ENCODE measurements at places on chromosomes 3 and 15.
A peak's percentile ranks its signal among the peaks of the same experiment; 100 is the strongest.

GRCh38 chr3:139325551-139325950 lies 18.3 kb upstream of the MRPS22 start:
- DNase-seq, result no peak

DNA sequence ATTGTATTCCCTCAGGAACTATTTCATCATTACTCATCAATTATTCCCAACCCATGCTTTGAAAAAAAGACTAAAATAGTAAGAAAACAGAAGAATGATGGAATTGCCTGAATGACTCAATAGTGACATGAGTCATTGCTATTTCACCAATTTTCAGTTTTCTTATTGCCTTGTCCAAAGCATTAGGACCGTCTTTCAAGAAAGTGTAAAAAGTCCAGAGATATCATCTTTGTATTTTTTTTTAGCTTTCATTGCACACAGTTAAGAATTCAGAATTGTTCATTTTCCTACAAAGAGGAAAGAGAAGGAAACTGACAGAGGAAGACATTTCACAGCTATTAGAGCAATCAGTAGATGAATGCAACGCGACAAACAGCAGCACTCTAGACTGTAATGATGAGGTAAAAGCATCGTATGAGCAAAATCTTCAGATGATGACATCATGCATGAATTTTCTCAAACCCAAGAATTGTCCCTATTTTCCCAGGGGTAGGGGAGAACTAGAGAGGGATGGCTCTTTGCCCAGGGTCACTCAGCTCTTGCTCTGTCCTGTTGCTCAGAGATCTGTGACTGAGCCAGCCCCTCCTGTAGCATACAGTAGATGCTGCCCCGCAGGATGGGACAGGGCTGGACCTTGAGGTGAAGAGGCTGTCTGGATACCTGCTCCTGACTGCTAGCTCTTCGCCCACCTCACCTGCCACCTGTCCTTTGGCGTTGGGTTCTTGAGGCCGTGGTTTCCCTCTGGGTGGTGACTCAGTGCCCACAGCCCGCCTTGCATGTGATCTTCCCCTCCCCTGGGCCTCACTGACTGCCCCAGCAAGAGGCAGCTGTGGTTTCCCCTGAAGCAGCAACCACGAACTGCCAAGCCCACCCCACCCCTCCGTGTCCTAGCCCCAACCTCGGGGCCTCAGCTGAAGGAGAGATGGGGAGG lies 84.8 kb downstream of the PPCDC start:
- peak; percentile 95 for DNase-seq

DNA sequence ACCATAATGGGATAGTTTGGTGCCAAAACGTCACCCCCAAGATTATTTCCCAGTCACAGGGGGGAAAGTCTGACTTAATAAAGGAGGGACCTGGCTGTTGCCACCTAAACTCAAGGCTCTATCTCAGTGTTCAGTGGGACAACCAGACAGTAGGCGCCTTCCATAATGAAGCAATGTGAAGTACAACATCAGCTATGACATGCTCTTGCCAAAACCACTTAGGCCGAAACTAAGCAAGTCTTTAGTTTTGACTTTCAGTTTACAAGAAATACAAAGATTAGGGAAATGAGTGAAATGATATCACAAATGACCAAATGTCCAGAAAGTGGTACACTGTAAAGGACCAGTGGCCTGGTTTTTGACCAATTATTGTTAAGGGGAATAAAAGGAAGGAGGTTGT lies 32.9 kb downstream of the SOX14 start:
- no peak for DNase-seq

DNA sequence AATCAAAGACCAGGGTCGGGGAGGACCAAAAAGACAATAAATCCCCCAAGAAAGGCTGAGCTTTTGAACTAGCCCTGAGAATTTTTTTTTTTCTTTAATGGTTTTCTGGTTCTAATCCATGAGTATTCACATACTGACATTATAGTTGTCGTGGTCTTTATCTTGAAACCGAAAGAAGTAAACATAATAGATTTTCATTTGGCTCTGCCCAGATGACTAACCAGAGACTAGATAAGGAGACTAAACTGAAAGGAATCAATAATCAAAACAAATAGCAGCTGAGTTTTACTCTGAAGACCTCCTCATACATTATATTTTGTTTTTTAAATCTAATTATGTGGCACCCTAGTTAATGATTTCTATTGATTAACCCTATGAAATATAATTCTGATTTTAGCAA lies 381.4 kb downstream of the CNTN3 start:
- DNase-seq, result no peak

DNA sequence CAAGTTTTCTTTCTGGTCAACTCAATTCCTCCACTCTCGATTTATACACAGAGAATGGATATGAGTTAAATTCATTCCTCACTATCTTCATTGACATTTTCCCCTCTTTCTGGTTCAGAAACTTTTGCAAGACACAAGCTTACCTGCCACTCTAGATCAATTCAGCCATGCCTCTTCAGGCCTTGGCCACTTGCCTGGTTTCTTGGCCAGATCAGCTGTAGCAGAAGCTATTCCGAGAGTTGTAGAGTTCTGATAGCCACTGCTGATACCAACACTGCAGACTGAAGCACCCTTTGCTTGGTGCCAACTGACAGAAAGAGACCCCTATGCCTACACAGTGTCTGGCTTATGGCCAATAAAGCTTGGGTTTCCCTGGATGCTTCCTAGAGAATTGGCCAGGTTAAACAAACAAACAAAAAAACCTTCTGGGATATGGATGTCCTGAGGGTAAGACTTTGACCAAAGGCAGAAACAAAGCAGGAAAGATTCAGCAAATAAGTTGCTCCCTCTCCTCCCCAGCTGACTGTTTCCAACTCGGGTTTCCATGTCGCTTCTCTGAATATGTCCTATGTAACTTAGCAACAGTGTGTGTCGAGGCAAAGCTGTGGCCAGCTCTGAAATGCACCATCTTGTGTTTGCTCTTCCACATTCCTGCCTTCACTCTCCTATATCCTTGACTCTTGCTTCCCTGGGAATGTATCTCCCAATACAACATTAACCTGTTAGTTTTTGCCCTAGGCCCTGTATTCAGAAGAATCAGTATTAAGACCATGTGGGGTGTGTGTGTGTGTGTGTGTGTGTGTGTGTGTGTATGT lies 521.6 kb downstream of the EPHA3 start:
- DNase-seq, result no peak

- no peak for DNase-seq
Observed at GRCh38 chr15:27061739-27062138, 90.8 kb downstream of the GABRG3 start.

GRCh38 chr3:115831864-115832263 lies 208.6 kb downstream of the GAP43 start:
- peak; percentile 55 for DNase-seq

DNA sequence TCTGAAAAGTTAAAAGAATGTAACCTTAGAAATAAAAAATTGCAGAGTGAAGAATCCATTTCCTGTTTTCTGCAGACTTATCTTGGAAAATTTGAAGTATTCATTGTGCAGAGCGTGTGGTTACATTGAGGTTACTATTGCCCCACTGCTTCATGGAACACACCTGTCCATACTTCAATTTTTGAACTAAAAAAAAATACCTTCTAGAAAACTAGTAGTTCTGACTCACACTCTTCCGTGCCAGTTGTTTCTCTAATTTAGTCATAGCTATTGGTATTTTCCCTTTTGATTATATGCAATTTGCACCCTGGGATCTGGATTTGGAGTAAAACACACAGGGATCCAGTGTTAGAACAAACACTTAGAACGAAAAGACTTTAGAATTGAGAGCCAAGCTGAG lies 111.8 kb upstream of the LYSMD4 start:
- peak; percentile 1 for DNase-seq

GRCh38 chr3:102016417-102016816 lies 167.1 kb downstream of the NFKBIZ start:
- DNase-seq, result no peak

GRCh38 chr3:159632128-159632527 lies 356.5 kb upstream of the IL12A start:
- DNase-seq, result no peak

DNA sequence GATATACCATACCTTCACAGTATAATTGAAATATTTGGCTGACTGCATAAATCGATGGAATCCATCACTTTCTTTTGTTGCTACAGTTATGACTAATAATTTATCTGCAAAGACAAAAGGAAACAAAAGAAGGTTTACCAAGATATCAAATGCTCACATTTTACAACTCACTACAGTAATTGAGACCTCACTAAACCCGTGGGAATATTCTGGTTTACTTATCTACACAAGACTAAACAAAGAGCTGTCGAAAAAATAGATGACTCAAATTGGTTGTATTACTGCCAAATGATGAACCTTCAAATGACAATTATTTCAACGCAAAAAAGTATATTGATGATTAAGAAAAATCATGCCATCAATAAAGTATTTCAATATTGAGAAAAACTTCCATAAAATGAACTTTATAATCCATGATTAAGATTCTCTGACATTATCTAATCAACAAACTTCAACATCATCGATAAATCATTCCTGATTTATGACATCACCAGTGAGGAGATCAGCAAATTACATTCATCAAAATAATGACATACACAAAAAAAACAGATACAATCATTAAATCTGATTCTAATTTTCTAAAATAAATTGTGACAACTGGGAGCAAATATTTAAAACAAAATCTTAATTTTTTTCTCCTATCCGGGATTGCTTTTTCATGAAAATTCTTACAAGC lies 36.7 kb downstream of the PLOD2 start:
- no peak for DNase-seq

DNA sequence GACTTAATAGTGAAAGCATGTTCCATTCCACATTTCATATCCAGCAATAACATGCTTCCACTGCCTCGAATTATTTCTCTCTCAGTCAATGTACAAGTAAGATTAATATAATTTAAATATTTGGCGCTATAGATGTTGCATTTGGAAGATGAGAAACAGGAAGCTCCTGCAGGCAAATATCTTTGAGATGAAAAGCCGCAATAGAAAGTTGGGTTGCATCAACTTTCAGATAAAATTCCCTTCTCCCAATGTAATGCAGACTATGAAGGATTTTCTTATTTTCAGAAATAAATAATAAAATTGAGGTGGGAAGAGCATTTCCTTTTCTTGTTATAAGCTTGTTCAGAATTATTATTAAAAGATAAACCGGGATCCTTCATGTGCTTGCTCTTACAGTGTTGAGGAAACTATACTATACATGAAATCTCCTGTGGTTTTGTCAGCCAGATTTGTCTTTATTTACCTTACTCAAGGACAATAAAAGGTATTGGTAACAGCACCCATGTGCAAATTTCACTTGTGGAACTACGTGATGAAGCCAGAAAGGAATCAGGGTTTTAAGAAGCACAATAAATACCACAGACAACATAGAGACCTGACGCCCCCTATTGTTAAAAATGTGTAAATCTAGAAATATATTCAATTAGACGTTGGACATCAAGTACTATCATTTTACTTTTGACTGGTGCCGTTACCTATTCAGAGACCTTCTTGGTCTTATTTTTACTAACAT lies 307.0 kb downstream of the ARPP21 start:
- DNase-seq, result peak; percentile 16

DNA sequence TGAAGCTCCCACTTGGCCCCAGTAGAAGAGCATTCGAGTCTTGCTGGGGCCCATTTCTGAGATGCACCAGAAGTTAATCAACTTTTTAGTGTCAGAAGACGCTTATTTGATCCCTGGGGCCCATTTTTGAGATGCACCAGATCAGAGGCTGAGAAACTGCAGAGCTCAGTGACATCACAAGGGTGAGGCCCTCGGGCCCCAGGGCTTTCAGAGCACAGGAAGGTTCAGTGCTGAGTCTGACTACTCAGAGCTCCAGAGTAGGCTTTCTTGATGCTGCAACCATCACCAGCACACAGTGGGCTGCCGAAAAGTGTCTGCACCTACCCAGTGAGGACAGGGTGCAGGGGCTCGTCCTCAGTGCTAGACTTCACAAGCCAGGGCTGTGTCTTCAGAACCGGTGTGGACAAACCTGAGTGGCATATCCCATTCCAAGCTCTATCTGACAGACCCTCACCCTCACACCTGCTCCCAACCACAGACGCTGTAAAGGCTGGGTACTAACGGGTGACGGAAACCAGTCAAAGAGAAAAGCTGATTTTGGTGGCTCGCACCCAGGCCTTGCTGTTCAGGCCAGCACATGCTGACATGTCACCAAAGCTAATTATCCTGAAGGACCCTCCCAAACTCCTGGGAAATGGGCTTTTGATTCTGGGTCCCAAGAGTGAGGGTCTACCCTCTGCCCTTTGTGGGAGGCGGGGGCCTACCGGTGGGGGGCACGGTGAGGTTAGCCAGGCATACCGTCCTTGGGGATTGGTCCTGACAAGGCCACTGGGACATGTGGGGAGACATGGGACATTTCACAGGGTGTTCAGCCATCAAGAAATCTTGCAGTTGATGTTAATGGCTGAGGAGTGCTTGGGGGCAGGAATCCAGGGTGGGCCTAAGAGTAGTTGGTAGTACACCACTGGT lies 83.0 kb downstream of the PDCD6IP start:
- DNase-seq, result no peak

GRCh38 chr3:70433091-70433490 lies 120.7 kb upstream of the MDFIC2 start:
- DNase-seq, result peak; percentile 14

- DNase-seq, result no peak
Observed at GRCh38 chr3:110774496-110775265, 296.9 kb upstream of the NECTIN3 start.

GRCh38 chr3:72632129-72632528 lies 216.1 kb downstream of the SHQ1 start:
- DNase-seq, result no peak

DNA sequence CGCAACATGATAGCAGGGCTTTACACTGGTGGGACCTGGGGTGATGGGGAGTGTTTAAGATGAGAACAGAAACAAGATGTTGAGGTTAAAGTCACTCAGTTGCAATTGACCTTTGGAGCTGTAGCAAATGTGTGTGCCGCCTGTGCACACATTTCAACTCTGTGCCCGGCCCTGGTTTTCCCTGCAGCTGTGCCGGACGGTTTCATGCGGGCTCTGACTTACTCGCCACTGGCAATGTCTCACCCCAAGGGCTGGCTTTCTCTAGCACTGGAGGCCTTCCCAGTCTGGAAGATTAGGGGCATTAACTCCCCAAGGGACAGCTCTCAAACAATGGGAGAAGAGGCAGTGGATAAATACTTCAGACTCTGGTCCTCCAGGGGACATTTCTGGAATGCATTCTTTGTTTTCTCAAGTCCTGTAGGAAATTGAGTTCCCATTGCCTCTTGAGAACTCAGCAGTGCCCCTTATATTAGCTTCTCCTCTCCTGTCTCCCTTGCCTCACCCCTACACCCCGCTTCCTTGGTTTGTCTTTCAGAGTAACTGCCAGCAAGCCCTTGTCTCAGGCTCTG lies 152.5 kb downstream of the EDEM1 start:
- no peak for DNase-seq

- no peak for DNase-seq
Observed at GRCh38 chr3:196772102-196772501, 32.4 kb downstream of the PAK2 start.

GRCh38 chr3:113758389-113759024 lies 11.7 kb downstream of the ATP6V1A start:
- DNase-seq, result peak; percentile 74

DNA sequence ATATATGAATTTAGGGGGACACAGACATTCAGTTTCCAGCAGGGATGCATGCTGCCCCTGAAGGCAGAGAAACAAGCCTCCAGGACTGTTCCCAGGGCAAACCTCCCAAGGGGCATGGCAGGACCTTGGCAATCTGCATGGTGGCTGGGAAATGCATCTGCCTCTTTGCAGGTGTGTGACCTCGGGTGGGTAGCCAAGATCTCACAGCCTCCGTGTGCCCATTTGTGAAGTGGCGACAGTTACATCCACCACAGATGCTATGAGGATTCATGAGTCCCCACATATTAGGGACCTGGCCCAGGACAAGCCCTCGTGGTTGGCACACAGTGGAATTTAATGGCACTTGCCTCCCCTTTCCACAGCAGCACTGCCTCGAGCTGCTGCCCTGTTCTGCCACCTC lies 29.9 kb downstream of the SLC28A1 start:
- no peak for DNase-seq

- DNase-seq, result no peak
Observed at GRCh38 chr3:6182476-6182875, 678.4 kb upstream of the GRM7 start.

Measured in fibroblast of skin of right quadriceps (primary cell).